ENCODE measurements at places on chromosomes 13 and 19.

DNA sequence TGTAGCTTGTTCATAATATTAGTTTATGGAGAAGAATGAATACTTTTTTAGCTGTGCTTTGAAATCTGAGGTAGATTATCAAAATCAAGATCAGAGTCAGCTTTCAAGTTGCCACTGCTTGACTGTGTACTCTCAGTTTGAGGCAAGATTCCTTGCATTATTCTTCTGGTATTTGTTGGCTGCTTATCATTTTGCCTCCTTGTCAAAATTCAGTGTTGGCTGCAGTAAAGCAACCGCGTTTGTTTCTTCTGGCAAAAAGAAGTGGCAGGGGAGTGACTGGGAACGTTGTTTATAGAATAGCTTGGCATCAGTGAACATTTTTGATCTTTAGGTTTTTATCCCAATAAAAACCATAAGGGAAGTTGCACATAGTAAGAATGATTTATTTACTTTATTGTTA is 419.3 kb upstream of the GPC6 start:
- DNase-seq, result no peak

DNA sequence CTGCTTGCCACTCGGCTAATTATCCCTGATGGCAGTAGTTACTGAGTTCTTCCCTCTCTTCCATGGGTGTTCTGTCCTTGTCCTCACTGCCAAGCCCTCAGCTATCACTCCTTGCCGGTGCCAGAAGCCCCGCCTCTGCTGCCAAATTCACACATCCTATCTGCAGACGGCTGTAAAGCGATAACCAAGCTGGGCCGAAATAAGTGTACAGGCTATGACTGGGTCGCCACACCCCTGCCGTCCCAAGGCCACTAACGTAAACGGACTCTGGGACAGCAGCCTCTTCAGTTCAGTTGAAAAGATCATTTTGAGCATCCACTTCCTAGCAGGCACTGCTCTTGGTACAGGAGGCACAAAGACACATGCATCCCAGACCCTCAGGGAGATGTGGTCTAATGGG is 13.3 kb downstream of the SLC7A1 start:
- no peak for DNase-seq

DNA sequence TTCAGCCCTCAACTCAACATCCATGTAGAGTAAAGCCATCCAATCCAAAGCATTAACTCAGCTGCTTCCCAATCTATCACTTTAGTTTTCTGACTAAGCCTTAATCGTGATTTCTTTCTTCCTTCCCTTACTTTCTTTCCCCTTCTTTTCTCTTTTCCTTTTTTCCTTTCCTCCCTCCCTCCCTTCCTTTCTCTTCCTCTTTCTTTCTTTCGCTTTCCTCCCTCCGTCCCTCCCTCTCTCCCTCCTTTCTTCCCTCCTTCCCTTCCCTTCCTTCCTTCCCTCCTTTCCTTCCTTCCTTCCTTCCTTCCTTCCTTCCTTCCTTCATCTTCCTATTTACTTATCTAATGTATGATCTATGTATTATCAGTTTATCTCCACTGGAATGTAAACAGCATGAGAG is 71.2 kb downstream of the ERCC5 start:
- no peak for DNase-seq

GRCh38 chr19:54875506-54875905 is 1.5 kb downstream of the FCAR start:
- DNase-seq, result no peak

DNA sequence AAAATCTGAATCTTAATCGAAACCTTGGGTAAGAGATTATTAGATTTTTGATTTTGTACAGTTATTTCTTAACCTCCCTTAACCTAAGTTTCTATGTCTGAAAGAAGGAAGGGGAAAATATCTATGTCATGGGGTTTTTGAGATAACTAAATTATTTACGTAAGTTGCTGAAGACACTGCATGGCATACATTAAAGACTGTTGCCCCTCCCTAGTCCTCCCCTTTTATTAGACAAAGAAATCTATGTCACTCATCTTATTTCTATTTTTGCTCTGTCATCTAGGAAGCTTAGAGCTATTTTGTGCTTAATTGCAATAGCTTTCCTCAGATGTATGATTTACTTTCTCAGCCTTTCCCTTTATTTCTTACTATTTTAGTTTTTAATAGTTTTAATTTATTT is 15.0 kb downstream of the COG6 start:
- no peak for DNase-seq

- DNase-seq, result no peak
These were observed 885.0 kb downstream of the UQCRFS1 start for GRCh38 chr19:28327905-28328304.

GRCh38 chr19:10510301-10510802 is 6.9 kb downstream of the S1PR5 start:
- DNase-seq, result peak; percentile 51
